ENCODE measurements at places on chromosomes 11 and 22. TPM values are rescaled to one million over a fixed set of nuclear protein-coding genes. Genes with fewer than 3 reads are reported as not detected.
A peak's percentile ranks its signal among the peaks of the same experiment; 100 is the strongest.

GRCh38 chr11:36501236-36501635 lies 8.8 kb downstream of the TRAF6 start:
- no peak for DNase-seq

DNA sequence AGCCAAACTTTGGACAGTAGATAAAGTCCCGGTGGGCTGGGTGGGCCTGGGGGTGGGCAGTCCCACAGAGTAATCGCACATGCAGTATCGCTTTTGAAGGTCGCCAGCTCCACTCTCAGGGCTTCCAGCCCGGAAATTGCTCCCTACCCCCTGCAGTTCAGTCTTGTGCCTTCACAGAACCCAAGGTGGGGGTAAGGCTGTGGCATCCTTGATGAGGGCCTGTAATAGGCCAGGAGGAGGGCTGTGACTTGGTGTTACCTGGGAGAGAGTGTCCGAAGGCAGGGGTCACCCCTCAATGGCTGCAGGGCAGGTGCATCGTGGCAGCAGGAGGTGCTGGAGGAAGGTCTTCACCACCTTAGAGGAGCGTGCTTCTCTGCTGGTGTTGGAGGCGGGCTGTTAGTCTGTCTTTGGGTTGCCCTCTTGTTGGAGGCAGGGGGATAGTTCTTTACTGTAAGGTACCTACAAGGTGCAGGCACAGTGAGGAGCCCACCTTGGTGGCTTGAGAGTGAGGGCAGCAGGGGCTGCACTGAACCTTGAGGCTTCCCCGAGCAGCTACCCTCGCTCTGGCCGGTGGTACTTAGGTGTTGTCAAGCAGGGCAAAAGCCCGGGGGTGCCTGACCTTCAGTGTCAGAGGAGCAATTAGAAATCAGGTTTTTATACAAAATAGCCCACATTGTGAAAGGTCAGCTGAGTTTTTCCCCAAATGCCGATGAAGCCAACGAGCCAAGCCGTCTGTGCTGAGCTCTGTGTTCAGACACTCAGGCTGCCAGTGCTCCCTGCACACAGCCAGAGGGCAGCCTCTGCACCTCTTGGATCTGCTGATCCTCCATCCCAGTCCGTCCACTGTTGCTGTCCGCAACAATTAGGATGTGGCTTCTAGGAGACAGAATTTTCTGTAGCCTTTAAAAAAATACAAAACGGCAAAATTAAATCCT lies 21.9 kb downstream of the SAMM50 start:
- DNase-seq = no peak

DNA sequence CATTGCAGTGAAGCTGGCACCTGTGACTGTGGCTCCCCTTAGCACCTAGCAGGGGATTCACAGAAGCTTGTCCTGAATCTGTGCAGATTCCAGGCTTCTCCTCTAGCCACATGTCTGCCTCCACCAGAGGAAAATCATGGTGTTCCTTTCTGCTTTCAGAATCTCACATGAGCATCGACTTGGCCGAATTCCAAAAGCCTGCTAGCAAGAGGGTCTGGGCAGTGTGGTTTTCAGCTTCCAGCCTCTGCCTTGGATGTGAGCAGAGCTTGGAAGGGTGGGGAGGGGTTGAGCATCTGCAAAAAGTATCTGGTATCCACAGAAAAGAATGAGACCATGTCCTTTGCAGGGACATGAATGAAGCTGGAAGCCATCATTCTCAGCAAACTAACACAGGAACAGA lies 911.1 kb downstream of the TBC1D22A start:
- no peak for DNase-seq

GRCh38 chr22:27274770-27275449 lies 526.6 kb downstream of the MN1 start:
- DNase-seq = no peak

DNA sequence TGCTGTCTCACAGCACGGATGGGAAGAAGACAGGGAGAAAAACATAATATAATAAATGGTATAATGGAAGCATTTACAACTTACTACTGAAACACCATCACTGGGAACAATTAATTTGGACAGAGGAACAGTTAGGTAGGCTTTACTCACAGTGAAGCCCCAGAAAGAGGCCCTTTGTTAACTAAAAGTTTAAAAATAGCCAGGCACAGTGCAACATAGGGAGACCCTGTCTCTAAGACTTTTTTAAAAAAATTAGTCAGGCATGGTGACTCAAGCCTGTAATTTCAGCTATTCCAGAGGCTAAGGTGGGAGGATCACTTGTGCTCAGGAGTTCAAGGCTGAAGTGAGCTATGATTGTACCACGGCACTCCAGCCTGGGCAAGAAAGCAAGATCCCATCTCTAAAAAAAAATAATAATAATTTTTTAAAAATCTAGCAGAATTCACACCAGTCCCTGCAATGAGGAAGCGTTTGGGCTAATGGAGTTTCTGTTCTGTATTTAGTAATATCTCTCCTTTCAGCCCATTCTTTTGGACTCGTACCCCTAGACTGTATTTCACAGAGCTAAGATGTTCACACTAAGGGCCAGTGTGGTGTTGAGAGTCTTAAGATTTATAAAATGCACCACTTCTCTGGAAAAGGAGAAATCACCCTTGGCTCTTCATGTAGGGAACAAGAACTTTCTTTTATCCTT lies 275.5 kb downstream of the SOX6 start:
- no peak for DNase-seq

DNA sequence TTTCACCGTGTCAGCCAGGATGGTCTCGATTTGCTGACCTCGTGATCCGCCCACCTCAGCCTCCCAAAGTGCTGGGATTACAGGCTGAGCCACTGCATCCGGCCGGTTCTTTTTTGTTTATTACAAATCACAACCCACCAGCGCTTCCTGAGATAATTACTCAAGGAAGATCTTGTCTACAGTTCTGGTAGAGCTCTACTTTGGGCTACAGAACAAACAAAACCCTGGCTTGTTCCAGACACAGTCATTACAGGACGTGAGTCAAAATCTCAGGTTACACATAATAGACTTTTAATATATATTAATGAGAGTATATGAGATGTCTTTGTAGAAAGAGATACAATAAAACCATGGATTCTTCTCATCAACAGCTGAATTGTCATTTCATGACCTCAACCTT lies 42.8 kb upstream of the NUP50 start:
- no peak for DNase-seq

- DNase-seq = peak; percentile 2
Observed at GRCh38 chr11:2207773-2208621, 36.4 kb upstream of the TH start.

GRCh38 chr11:10418950-10419310 lies 36.1 kb upstream of the AMPD3 start:
- DNase-seq = no peak

GRCh38 chr11:64839335-64839734 lies 5.1 kb downstream of the CDC42BPG start:
- DNase-seq = no peak

- DNase-seq = no peak
Observed at GRCh38 chr11:65262776-65263175, 1.0 kb downstream of the POLA2 start.

- DNase-seq = no peak
Observed at GRCh38 chr11:126355926-126356897, 726 bp downstream of the ST3GAL4 start.

DNA sequence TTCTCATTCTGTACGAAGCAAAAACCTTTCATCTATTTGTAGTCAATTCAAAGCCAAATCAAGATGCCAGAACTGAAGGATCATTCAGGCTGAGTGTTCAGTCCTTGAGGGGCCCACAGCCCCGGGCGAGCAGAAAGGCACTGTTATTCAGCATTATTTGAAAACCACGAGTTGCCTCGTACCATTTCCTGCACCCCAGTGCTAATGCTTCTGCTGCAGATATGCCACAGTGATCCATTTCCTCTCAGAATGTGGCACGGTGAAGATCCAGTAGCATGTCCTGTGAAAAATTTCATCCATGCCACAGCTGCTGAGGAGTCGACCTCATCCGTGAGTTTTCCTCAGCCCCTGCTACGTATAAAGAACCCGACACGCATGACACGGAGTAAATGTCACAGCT lies 85.4 kb downstream of the OSBP2 start:
- DNase-seq = no peak

- no peak for DNase-seq
Observed at GRCh38 chr11:92302770-92303169, 78.2 kb downstream of the FAT3 start.

DNA sequence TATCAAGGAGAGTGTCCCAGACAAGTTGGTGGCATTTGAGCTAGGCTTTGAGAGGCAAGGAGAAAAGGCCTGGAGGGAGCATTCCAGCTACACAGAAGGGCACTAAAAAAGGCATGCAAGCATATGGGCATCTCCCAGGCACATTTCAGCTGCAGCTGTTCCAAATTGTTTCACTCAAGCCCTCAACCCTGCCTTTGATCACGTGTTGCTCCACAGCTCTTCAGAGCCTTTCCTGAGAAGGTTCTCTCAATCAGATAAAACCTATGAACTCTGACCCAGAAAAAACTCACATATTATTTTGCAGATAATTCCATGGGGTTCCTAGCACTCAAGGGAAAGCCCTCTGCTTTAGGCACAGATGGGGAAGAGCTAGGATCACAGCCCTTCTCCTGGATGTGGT lies 24.4 kb upstream of the HSPA8 start:
- no peak for DNase-seq

GRCh38 chr11:60867871-60868681 lies 734 bp downstream of the ZP1 start:
- no peak for DNase-seq

DNA sequence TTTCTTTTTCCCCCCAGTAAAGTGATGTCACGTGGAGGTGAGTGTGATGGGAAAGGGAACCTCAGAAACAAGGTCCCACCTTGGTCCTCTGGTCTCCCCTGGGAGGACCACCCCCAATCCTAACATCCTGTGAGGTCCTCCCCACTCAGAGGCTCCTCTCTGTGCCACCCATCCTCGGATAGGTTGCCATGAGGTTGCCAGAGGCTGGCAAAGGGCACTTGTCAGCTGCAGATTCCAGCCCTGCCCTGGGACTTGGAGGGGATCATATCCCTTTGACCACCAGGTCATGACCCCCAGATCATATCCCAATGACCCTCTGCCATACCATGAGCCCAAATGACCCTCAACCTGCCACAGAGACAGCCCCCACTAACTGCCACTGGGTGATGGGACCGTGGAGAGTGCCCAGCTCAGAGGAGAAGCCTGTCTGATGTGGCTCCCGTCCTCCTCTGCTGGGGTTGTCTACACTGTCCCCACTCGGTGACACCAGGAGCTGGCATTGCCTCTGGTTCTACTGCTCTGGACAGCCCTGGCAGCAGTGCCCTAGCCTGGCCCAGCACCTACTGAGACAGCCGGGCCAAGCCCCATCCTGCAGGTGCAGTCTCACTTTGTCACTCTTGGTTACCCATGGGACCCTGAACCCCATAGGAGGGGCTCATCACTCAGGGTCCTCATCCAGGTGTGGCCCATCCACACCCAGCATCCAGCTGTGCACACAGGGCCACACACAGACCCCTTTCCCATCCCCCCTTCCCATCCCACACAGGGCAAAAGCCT lies 90.2 kb upstream of the KCNQ1OT1 start:
- no peak for DNase-seq

GRCh38 chr11:76620489-76620888 lies 50.1 kb downstream of the LRRC32 start:
- DNase-seq = no peak

- no peak for DNase-seq
Observed at GRCh38 chr11:124075841-124076651, 34.9 kb upstream of the OR10G7 start.

DNA sequence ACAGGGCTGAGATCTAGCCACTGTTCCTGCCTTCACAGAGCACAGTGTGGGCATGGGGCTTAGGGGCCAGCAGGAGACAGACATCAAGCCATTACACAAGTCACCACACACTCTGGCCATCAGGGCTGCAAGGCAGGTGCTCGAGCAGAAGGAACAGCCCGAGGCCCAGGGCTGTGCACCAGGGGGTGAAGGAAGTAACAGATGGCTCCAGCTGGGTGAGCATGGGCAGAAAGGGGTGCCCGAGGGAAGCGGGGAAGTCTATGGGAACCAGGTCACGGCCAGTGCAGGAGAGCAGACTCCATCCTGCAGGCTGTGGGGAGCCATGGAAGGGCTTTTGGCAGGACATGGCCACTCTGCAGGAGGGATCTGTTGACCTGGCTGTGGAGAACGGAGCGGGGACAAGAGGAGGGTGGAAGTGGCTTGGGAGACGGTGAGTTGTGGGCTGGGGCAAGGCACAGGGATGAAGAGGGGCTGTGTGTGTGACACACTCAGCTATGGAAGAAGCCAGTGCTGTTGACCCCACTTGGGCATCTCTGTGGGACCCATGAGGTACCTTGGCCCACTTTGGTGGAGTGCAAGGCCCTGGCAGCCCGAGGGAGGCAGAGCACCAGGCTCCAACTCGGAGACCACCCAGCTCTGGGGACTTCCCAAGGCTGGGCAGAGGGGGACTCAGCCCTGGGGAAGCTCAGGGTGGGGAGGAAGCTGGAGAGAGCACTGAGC lies 3.6 kb downstream of the C11orf68 start:
- no peak for DNase-seq

GRCh38 chr22:41157083-41157482 lies 48.0 kb upstream of the L3MBTL2 start:
- DNase-seq = no peak

- DNase-seq = peak; percentile 84
Observed at GRCh38 chr22:44684506-44685383, 17.3 kb upstream of the PRR5 start.

DNA sequence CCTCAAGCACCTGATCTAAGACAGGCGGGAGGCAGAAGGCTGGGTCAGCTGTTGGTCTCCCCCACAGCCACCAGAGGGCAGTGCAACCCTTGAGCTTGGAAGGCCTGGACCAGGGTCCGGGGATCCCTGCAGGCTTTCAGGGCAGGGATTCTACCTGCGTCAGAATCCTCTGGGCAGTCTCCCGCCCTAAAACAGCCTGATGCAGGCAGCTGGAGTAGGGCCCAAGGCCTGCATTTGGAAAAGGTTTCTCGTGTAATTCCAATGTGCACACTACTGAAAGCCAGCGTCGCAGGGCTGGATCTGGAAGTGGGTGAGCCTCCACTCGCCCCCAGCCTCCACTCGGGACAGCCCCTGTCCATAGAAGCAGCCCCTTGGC lies 31.8 kb downstream of the BID start:
- peak; percentile 61 for DNase-seq

DNA sequence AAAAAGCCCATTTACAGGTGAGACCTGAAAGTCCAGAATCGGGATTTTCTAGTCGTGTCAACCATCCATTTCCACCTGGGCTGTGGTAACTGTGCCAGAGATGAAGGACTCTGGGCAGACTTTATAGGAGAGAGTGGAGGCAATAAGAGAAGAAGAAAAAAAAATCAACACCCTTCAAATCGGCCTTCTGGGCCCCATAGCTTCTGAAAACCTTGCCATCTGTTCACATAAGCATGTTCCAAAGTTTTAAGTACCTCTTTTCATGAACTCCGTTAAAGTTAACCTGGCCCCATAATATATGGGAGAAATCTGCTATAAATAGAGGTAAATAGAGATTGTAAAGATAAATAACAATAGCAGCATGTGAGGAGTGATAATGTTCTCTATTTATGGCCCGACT lies 470.5 kb downstream of the MIAT start:
- DNase-seq = no peak

- peak; percentile 26 for DNase-seq
Observed at GRCh38 chr11:74257959-74258553, 53.4 kb downstream of the P4HA3 start.

GRCh38 chr22:48258811-48259210 lies 1496.4 kb downstream of the TBC1D22A start:
- DNase-seq = no peak

PKP3 gene
- 1.2 TPM for total RNA-seq

UBQLNL gene
- not detected for total RNA-seq

SAA2 gene
- not detected for total RNA-seq

OR52E6 gene
- total RNA-seq = not detected

Measured in heart right ventricle (tissue), 16 donors.